Vagina (tissue), 2 donors: ENCODE measurements at places on chromosomes 6 and 20.
A peak's percentile ranks its signal among the peaks of the same experiment; 100 is the strongest.

- no peak for DNase-seq
Observed at GRCh38 chr20:917416-917815, 1.3 kb upstream of the ANGPT4 start.

DNA sequence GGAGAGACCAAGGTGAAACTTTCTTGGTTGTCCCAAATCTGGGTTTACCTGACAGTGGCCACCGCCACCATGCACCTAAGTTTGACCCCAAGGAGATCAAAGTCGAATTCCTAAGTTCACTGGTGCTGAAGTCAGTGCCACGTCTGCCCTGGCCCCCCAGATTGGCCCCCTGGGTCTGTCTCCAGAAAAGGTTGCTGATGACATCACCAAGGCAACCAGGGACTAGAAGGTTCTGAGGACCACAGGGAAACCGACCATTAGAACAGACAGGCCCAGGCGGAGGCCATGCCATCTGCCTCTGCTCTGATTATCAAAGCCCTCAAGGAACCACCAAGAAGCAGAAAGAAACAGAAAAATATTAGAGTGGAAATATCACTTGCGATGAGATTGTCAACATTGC, 91.2 kb downstream of the DLL1 start:
- peak; percentile 34 for DNase-seq

DNA sequence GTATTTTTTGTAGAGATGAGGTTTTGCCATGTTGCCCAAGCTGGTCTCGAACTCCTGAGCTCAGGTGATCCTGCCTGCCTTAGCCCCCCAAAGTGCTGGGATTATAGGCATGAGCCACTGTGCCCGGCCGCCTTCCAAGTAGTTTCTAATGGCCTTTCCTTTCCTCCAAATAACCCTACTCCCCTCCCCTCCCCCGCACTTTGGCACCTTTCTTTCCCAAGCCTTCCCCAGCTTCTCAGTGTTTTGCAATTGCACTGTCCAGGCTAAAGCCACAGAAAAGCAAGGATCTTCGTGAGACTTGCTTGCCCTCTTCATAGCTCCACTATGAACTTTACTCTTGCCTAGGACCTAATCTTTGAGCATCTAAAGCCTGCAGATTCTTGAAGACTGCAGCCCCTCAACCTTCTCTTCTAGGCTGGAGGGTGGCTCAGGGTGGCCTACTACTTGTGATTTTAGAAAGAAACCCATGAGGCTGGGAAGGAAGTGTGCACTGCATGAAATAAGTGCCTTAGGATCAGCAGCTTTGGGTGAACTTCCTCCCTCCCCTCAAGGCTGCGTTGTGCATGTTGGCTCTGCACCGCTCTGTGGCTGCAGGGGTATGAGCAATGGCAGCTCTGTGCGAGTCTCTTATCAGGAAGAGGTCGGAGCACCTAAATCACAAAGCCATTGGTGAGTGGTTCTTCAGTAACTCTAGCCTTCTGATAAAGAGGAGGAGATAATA, 152.4 kb upstream of the SNX9 start:
- DNase-seq, result no peak

- no peak for DNase-seq
Observed at GRCh38 chr6:37137201-37138090, 32.5 kb upstream of the PIM1 start.

DNA sequence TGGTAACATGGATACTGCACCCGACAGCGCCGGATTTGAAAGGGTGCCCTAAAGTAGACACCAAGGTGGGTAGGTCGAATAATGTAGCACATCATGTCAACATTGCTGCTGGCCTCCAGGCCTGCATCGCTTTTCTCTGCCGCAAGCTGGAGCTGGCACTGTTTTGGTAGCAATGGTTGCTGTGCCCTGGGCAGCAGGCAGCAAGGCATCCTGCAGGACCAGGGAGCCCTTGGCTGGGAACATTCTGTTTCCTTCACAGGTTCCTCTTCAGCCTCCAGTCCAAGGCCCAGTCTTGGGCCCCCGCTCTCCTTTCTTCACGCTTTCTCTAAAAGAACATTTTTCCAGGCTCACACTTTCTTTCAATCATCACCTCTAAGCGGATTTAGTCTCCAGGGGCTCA, 365.8 kb upstream of the JARID2 start:
- no peak for DNase-seq

DNA sequence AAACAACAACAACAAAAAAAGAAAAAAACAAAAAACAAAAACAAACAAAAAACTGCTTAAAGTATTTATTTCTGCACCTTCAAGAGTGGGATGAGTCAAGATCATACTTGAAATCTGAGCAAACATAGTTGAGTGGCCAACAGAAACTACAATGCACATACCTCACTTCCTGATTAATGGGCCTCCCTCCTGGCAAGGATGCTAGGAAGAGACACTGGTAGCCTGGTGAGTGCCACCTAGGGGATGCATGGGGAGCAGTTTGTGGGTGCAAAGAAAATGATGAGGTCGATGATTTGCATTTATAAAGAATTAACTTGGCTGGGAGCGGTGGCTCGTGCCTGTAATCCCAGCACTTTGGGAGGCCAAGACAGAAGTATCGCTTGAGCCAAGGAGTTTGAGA, 808.1 kb downstream of the MAFB start:
- DNase-seq, result no peak

GRCh38 chr6:26250698-26251044, 114.3 kb upstream of the BTN3A2 start:
- no peak for DNase-seq

DNA sequence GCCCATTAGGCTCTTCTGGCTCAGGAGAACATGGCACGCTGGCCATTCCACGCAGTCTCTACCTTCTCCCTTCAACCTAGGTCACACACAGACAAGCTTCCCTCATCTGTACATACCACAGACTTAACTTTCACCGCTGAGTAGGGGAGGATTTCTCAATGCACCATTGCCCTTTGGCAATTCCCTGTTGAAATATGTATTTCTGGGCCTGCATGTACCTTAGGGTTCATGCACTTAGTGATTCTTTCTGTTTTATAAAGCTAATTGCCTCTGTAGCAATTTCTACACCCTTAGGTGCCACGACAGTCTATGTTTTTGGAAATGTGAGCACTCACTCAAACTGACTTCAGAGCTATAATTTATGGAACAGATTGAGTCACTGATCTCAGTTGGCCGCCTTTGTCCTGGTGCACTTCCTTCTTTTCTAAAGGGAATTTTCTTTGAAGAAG, 253.8 kb upstream of the PRDM1 start:
- DNase-seq, result no peak

- no peak for DNase-seq
Observed at GRCh38 chr6:135458051-135458450, 39.5 kb downstream of the AHI1 start.

DNA sequence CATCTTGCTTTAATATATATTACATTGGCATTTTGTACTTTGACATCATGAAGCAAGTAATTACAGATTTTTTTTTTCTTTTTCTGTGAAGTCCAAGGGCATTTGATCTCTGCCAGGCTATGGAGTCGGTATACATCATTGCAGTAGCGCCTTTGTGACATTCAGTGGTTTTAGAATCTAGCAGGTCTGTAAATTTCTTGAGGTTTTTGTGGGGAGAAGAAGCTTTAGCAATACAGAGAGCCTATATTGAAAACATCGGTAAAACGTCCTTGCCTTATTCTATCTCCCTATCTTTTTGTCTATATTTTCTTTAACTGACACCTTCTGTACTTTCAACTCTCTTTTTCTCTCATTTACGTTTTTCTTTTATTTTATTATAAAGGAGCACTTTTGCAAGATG, 47.2 kb downstream of the DUSP22 start:
- no peak for DNase-seq
